ENCODE measurements at places on chromosomes 1 and 21. TPM values are rescaled to one million over a fixed set of nuclear protein-coding genes. Genes with fewer than 3 reads are reported as not detected.

The FOXD3 gene
- total RNA-seq, result 0.26 TPM

The COL16A1 gene
- 5.3 TPM for total RNA-seq

The STIL gene
- total RNA-seq, result 12.1 TPM

The PTPN7 gene
- 1.3 TPM for total RNA-seq

The FMO2 gene
- not detected for total RNA-seq

The MPZ gene
- 2.6 TPM for total RNA-seq

The CD52 gene
- total RNA-seq, result 21.8 TPM

DNA sequence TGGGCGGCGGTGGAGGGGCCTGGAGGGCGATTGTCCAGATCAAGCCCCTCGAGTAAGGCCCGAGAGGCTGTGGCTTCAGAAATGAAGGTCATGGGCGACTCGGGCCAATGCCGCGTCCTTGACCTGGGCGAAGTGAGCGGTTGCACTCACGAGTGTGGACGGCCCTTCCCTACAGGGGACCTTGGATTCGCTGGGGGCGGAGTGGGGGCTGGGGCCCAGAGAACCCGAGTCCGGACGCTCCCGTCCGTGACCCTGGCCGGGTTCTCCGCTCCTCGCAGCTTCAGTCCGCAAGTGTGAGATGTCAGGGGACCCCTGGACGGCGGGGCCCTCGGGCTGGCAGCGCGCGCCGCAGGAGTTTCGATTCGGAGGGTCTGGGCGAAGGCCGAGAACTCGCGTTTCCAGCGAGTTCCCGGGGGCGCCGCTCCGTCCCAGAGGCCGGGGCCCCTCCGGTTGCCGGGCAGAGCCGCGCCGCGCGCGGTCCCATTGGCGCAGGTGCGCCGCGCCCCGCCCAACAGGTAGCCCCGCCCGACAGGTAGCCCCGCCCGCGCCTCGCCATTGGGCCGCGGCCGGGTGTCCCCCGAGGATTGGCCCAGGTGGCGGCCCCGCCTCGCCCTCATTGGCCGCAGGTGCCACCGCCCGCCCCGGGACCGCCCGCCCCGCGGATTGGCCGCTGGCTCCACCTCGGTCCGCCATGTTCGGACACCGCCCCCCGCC lies at the start of gene PRKCZ:
TSS of gene PRKCZ (plus strand) at position 694 of the 714 bp plus-strand sequence. CDS start 220 bp downstream, outside the sequence.
- no peak within 1 kb of the TSS for H3K27ac ChIP-seq
- no peaks in the 10 kb centered on the region for H3K36me3 ChIP-seq
- peaks cover 16% of the 10 kb centered on the region for H3K27me3 ChIP-seq
- H3K4me3 ChIP-seq, result peak within 1 kb of the TSS; percentile 89

DNA sequence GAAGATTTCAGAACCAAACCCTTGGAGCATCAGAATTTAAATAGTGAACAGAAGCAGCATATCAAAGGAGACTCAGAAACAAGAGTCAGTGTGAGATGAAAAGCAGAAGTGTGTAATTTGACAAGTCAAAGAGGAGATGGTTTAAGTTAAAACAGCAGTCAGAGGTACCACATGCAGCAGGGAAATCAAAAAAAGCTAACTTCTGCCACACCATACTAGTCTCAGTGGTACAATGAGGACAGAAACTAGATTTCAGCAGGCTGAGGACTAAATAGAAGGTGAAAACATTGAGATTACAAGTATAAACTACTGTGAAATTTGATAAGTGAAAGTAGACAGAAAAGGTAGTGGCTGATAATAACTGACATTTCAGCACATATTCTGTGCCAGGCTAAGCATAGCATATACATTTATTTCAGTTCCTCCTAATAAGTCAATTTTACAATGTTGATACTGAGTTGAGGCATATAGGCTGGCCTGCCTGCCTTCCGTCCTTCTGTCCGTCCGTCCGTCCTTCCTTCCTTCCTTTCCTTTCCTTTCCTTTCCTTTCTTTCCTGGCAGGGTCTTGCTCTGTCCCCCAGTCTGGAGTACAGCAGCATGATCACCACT lies 12.6 kb downstream of the SUCO start:
- H3K4me3 ChIP-seq, result no peak overlapping the region
- H3K4me1 ChIP-seq, result peaks cover 51% of the 10 kb centered on the region

GRCh38 chr1:41282679-41283317 lies 40.7 kb upstream of the SCMH1 start:
- no peaks in the 10 kb centered on the region for H3K27me3 ChIP-seq
- no peak overlapping the region for H3K4me3 ChIP-seq
- H3K4me1 ChIP-seq, result peaks cover 8% of the 10 kb centered on the region

DNA sequence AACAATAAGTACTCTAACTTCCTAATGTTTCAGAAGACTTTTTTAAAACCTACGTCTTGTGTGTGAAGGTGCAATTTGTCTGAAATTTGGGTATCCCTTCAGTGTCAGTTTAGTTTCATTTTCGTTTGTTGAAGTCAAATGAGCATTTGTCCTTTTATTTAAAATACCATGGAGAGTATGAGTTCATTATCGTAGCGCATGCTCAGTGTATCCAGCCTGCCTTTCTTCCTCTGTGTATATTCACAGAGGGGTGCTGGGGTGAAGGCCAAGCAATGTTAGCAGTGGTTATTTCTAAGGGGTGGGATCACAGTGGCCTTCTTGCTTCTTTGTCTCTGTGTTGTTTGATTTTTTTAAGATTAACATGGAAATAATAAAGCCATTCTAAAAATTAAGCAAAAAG lies 43.2 kb downstream of the CNN3 start:
- no peaks in the 10 kb centered on the region for H3K4me1 ChIP-seq
- DNase-seq, result no peak
- no peaks in the 10 kb centered on the region for H3K36me3 ChIP-seq
- H3K27me3 ChIP-seq, result peaks cover 7% of the 10 kb centered on the region
- H3K27ac ChIP-seq, result no peak overlapping the region
- H3K4me3 ChIP-seq, result no peak overlapping the region

- H3K4me3 ChIP-seq, result no peak overlapping the region
- H3K36me3 ChIP-seq, result peaks cover 10% of the 10 kb centered on the region
- no peak for DNase-seq
These were observed 60.6 kb downstream of the NAV1 start for GRCh38 chr1:201599548-201599947.

DNA sequence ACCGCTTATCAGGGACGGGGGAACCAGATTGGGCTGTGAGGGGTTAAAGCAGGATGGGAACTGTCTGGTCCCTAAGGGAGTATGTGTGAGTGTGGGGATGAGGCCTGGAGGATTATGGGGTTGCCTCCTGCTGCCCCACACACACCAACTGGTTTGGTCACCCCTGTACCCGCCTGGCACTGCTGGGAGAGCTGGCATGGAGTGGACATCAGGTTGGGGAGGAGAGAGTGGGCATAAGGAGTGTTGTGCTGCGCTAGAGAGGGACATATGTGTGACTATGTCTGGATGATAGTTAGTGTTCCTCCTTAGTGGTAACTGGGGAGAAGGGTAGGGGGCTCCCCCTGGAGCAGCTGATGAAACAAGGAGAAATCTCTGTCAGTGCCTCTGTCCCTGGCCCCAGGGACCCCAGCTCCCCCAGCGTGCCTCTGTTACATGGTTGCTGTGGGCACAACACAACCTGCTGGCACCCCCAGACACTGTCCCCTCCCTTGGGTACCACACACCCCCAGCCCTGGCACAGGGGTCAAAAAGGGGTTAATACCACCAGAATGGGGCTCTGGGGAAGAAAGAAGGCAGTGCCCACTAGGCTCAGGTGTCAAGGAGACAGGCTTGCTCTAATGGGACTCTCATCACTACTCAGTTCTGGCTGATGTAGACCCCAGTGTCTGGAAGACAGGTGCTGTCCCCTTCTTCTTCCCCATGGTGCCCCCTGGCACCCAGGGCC lies 1.9 kb downstream of the ZBTB7B start:
- H3K27ac ChIP-seq, result peak overlapping the region; percentile 67
- H3K36me3 ChIP-seq, result peaks cover 4% of the 10 kb centered on the region

- H3K27me3 ChIP-seq, result no peaks in the 10 kb centered on the region
- H3K4me1 ChIP-seq, result no peaks in the 10 kb centered on the region
- peak overlapping the region; percentile 89 for H3K4me3 ChIP-seq
- peaks cover 4% of the 10 kb centered on the region for H3K36me3 ChIP-seq
These were observed 423 bp downstream of the URB1 start for GRCh38 chr21:32392299-32392879.

GRCh38 chr1:31939484-31940329 lies 1.5 kb upstream of the PTP4A2 start:
- peaks cover 9% of the 10 kb centered on the region for H3K36me3 ChIP-seq
- H3K27me3 ChIP-seq, result peaks cover 8% of the 10 kb centered on the region
- peaks cover 31% of the 10 kb centered on the region for H3K4me1 ChIP-seq
- H3K4me3 ChIP-seq, result peak overlapping the region; percentile 22
- peak; percentile 56 for DNase-seq

GRCh38 chr1:51627672-51628071 lies 10.8 kb downstream of the OSBPL9 start:
- no peaks in the 10 kb centered on the region for H3K27me3 ChIP-seq
- H3K27ac ChIP-seq, result no peak overlapping the region
- H3K4me3 ChIP-seq, result no peak overlapping the region

DNA sequence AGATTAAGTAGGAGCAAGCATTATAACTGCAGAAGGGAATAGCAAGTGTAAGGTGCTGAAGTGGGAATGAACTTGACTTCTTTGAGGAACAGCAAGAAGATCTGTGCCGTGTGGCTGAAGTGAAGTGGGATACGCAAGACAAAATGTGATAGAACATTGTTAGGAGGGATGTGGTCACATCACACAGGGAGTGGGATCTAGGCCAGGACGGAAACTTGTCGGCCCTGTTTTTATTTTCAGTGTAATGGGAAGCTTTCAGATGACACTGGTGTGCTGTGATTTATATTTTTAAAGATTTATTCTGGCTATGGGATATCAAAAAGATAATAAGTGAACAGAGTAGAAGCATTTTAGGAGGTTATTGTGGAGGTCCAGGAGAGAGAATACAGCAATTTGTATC lies 116.4 kb downstream of the PLA2G4A start:
- peak overlapping the region; percentile 54 for H3K27ac ChIP-seq
- H3K27me3 ChIP-seq, result peaks cover 2% of the 10 kb centered on the region
- H3K4me3 ChIP-seq, result no peak overlapping the region

DNA sequence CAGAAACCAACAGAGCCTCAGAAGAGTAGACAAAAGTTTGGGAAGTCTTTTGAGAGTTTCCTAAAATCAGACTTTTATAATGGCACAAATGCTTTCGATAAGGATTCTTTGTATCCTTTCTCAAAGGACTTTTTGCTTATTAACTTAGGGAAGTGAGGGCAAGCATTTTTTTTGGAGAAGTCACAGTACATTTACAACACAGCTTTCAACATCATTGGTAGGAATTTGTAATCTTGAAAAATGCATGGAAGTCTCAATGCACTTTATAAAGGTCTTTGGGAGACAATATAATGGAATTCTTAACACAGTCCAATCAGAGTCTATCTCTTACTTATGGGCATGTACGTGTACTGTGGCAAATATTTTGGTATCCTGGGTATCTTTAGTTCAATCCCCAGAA lies 325.8 kb upstream of the NR5A2 start:
- DNase-seq, result no peak
- H3K4me3 ChIP-seq, result no peak overlapping the region
- no peak overlapping the region for H3K27ac ChIP-seq
- H3K36me3 ChIP-seq, result no peaks in the 10 kb centered on the region
- no peaks in the 10 kb centered on the region for H3K27me3 ChIP-seq

DNA sequence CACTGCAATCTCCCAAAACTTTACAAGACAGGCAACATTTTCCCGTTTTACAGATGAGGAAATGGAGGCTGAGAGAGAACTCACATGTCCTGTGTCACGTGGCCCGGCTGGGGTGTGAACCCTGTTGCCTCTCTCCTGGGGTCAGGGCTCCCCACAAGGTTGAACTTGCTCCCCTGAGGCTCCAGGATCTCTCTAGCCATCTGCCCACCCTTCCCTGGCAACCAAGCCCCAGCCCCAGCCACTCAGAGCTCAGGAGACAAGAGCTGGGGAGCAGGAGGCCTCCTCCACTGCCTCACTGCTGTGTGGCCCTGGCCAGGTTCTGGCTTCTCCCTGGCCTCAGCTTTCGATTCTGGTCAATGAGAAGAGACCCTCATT lies 11.8 kb downstream of the LAPTM5 start:
- DNase-seq, result no peak
- no peak overlapping the region for H3K27ac ChIP-seq
- peaks cover 8% of the 10 kb centered on the region for H3K36me3 ChIP-seq
- peaks cover 53% of the 10 kb centered on the region for H3K4me1 ChIP-seq
- H3K4me3 ChIP-seq, result no peak overlapping the region

GRCh38 chr21:33266789-33267135 lies 595 bp downstream of the IL10RB start:
- peak overlapping the region; percentile 74 for H3K27ac ChIP-seq
- H3K4me3 ChIP-seq, result peak overlapping the region; percentile 93
- no peak for DNase-seq
- H3K4me1 ChIP-seq, result peaks cover 23% of the 10 kb centered on the region
- peaks cover 12% of the 10 kb centered on the region for H3K27me3 ChIP-seq

GRCh38 chr1:97331165-97331564 lies 589.7 kb downstream of the DPYD start:
- no peak overlapping the region for H3K27ac ChIP-seq
- DNase-seq, result no peak
- H3K27me3 ChIP-seq, result no peaks in the 10 kb centered on the region
- H3K4me1 ChIP-seq, result peaks cover 12% of the 10 kb centered on the region
- H3K4me3 ChIP-seq, result no peak overlapping the region
- H3K36me3 ChIP-seq, result no peaks in the 10 kb centered on the region

DNA sequence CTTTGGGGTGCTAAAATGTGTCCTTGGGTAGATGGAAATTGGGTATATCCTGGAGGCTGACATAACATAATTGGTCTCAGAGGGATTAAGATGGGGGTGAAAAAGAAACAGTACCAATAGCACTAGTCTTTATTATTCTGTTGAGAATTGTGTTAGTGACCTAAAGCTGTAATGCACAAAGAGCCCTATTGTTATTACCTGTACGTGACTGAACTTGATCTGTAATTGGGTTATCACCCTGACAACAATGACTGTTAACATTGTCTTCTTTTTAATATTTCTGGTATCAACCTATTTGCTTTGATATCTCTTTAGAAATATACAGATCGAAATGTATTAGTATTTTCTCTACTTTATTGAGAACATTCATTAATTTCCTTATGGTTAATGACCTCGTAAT lies 147.6 kb downstream of the NEK7 start:
- H3K27me3 ChIP-seq, result no peaks in the 10 kb centered on the region
- peaks cover 4% of the 10 kb centered on the region for H3K4me1 ChIP-seq
- DNase-seq, result no peak

- H3K4me1 ChIP-seq, result peaks cover 5% of the 10 kb centered on the region
- no peak overlapping the region for H3K27ac ChIP-seq
- H3K36me3 ChIP-seq, result no peaks in the 10 kb centered on the region
- peaks cover 4% of the 10 kb centered on the region for H3K27me3 ChIP-seq
- no peak for DNase-seq
These were observed 27.9 kb downstream of the HIVEP3 start for GRCh38 chr1:41890825-41891198.

GRCh38 chr1:13901039-13901438 lies 201.1 kb downstream of the PRDM2 start:
- no peak overlapping the region for H3K27ac ChIP-seq
- no peaks in the 10 kb centered on the region for H3K27me3 ChIP-seq
- H3K4me3 ChIP-seq, result no peak overlapping the region
- H3K36me3 ChIP-seq, result no peaks in the 10 kb centered on the region
- H3K4me1 ChIP-seq, result no peaks in the 10 kb centered on the region

- H3K4me1 ChIP-seq, result peaks cover 4% of the 10 kb centered on the region
- no peak for DNase-seq
- H3K36me3 ChIP-seq, result no peaks in the 10 kb centered on the region
- H3K27ac ChIP-seq, result no peak overlapping the region
These were observed 370.6 kb upstream of the PROX1 start for GRCh38 chr1:213617133-213617532.
